ENCODE measurements at places on chromosomes 2 and 18. TPM values are rescaled to one million over a fixed set of nuclear protein-coding genes. Genes with fewer than 3 reads are reported as not detected.
A peak's percentile ranks its signal among the peaks of the same experiment; 100 is the strongest.

DNA sequence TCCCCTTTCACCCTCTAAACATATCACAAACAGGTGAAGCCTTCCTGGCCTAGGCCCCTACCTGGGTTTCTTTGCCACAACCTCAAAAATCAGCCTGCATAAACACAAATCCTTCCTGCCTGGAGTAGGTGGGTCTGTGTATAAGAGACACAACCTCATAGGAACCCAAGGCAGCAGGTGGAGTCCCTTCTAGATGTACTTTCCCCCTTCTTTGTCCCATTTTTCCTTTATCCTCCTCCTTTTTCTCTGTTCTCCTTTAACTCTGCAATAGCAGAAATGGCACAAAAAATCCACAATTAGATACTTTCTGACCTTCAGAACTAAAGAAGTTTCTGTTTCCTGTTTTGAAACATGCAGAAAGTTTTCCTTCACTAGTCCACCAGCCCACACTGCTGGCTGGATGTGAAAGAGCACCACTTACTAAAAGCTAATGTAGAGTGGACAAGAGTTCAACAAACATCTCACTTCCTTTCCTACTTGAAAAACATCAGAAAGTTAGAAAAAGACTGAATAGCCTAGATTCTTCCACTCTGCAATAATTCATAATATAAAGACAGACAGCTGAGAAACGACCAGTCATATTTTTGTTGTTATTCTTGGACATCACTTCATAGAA, 11.2 kb downstream of the SLC40A1 start:
- H3K27me3 ChIP-seq, result no peaks in the 10 kb centered on the region
- H3K4me1 ChIP-seq, result peaks cover 19% of the 10 kb centered on the region
- no peak overlapping the region for H3K27ac ChIP-seq
- no peak overlapping the region for H3K4me3 ChIP-seq
- H3K36me3 ChIP-seq, result peaks cover 6% of the 10 kb centered on the region

DNA sequence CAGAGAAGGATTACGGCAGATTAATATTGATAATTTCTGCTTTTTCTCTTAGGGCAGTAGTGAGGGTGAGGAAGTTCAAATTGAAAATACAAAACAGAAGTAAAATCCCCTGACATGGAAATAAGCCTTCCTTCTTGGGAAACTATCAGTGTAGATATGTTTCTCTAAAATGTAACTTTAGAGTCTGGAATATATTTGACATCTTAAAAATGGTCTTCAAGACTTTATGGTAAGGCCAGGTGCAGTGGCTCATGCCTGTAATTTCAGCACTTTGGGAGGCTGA, 33.0 kb downstream of the INPP5D start:
- no peak for DNase-seq
- H3K4me3 ChIP-seq, result no peak overlapping the region
- H3K4me1 ChIP-seq, result peaks cover 46% of the 10 kb centered on the region
- H3K27ac ChIP-seq, result no peak overlapping the region

DNA sequence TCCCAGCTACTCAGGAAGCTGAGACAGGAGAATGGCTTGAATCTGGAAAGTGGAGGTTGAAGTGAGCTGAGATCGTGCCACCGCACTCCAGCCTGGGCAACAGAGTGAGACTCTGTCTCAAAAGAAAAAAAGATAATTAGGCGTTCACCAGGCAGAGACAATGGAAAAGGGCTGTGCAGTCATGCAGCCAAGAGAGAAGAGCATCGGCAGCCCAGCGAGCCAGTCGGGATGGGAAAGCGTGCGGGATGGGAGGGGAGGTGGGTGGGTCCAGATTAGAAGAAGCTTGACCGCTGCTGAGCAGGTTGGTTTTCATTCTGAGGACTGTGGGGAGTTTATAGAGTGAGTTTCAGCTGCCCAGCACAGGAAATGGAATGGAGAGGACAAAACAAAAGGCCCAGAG, 15.0 kb upstream of the CYS1 start:
- peaks cover 12% of the 10 kb centered on the region for H3K4me1 ChIP-seq
- DNase-seq, result no peak
- H3K4me3 ChIP-seq, result no peak overlapping the region
- no peaks in the 10 kb centered on the region for H3K36me3 ChIP-seq

- H3K4me3 ChIP-seq, result no peak overlapping the region
- DNase-seq, result no peak
- H3K4me1 ChIP-seq, result peaks cover 21% of the 10 kb centered on the region
- H3K27ac ChIP-seq, result no peak overlapping the region
Measured at GRCh38 chr2:104845946-104846785, 7.7 kb upstream of the POU3F3 start.

DNA sequence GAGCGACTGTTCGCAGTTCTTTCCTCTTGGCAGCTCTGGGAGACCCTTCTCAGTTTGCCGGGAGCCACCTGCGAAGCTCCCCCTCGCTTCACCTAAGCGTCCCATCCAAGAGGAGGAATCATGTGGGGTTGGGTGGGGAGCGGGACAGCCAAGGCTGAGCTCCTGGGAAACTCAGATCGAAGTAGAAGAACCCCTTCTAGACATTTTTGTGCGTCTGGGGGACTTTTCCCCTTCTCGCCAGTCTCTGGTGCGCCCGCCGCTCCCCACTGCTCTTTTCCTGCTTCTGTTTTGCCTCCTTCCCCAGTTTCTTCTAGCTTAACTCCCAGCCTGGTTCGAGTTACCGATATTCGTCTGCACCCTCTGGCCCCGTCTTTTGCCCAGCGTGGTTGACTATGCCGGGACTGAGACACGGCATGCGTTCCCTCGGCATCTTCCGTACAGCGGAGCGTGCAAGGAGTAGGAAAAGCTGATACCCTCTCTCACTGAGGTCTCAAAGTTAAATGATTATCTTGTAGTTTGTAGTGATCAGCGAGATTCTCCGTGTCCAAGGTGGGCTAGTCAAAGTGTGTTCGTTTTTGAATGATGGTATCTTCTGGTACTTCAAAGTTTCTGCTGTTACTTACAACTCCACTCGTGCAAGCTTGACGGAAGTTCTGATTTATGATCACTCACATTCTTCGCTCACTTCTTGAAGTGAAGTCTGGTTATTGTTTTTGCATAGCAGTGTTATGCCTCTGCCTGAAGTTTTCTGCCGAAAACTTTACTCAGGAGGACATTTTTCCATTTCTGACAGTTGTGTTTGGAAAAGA, 664 bp downstream of the CAMKMT start:
- H3K4me3 ChIP-seq, result peak overlapping the region; percentile 91
- H3K27ac ChIP-seq, result peak overlapping the region; percentile 100
- peak; percentile 25 for DNase-seq
- H3K27me3 ChIP-seq, result no peaks in the 10 kb centered on the region
- peaks cover 12% of the 10 kb centered on the region for H3K4me1 ChIP-seq
- no peaks in the 10 kb centered on the region for H3K36me3 ChIP-seq

DNA sequence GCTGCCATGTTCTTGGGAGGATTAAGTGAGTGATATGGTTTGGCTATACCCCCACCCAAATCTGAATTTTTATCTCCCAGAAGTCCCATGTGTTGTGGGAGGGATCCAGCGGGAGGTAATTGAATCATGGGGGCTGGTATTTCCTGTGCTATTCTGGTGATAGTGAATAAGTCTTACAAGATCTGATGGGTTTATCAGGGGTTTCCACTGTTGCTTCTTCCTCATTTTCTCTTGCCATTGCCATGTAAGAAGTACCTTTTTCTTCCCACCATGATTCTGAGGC, 291.4 kb downstream of the KCNS3 start:
- no peak overlapping the region for H3K4me3 ChIP-seq
- DNase-seq, result no peak
- no peaks in the 10 kb centered on the region for H3K36me3 ChIP-seq
- H3K4me1 ChIP-seq, result no peaks in the 10 kb centered on the region

DNA sequence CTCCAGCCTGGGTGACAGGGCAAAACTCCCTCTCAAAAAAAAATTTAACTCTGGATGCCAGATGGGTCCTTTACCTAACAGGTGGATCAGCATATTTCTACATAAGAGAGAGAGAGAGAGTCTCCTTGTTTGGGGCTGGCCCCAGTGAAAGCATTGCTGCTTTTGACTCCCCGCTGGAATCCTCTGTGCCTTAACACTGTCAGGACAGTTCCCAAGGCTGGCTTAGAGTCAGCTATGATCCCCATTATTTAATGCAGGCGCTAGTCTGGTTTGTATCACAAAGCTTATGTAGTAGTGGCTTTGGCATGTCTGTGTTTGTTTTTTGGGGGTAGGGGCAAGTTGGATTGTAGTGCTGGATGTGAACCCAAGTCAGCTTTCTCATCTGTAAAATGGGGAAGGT, 9.4 kb downstream of the INPP4A start:
- H3K27ac ChIP-seq, result peak overlapping the region; percentile 93
- peaks cover 94% of the 10 kb centered on the region for H3K4me1 ChIP-seq
- no peak overlapping the region for H3K4me3 ChIP-seq
- H3K27me3 ChIP-seq, result no peaks in the 10 kb centered on the region

GRCh38 chr18:45275367-45276113, 339.7 kb upstream of the SLC14A2 start:
- H3K36me3 ChIP-seq, result no peaks in the 10 kb centered on the region
- H3K27me3 ChIP-seq, result no peaks in the 10 kb centered on the region
- H3K4me3 ChIP-seq, result no peak overlapping the region
- DNase-seq, result no peak
- no peaks in the 10 kb centered on the region for H3K4me1 ChIP-seq
- H3K27ac ChIP-seq, result no peak overlapping the region

- H3K36me3 ChIP-seq, result no peaks in the 10 kb centered on the region
- H3K4me3 ChIP-seq, result no peak overlapping the region
- H3K27ac ChIP-seq, result peak overlapping the region; percentile 15
- no peak for DNase-seq
Measured at GRCh38 chr2:239548451-239548871, 147.6 kb upstream of the HDAC4 start.

- H3K27ac ChIP-seq, result no peak overlapping the region
- no peak overlapping the region for H3K4me3 ChIP-seq
- H3K27me3 ChIP-seq, result no peaks in the 10 kb centered on the region
- no peaks in the 10 kb centered on the region for H3K36me3 ChIP-seq
Measured at GRCh38 chr2:207993151-207993763, 32.1 kb downstream of the PLEKHM3 start.

DNA sequence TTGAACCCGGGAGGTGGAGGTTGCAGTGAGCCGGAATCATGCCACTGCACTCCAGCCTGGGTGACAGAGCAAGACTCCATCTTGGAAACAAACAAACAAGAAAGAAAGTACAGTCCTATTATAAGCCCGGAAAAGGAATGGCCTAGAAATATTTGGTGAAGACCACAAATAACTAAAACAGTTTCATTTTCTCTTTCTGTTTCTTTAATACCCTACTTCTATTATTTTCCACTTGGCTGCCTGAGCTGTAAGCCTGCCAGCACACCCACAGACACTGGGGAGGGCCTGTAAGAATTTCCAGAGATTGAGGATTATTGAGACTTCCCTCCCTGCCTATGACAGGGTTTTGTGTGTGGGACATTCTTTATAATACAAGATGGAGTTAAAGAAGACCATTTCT, 188.0 kb upstream of the DCC start:
- no peaks in the 10 kb centered on the region for H3K36me3 ChIP-seq
- DNase-seq, result no peak
- no peak overlapping the region for H3K4me3 ChIP-seq
- H3K4me1 ChIP-seq, result no peaks in the 10 kb centered on the region
- H3K27me3 ChIP-seq, result no peaks in the 10 kb centered on the region
- no peak overlapping the region for H3K27ac ChIP-seq

- no peak for DNase-seq
- no peaks in the 10 kb centered on the region for H3K27me3 ChIP-seq
- no peak overlapping the region for H3K4me3 ChIP-seq
- H3K27ac ChIP-seq, result no peak overlapping the region
Measured at GRCh38 chr2:58649756-58650155, 408.6 kb upstream of the FANCL start.

DNA sequence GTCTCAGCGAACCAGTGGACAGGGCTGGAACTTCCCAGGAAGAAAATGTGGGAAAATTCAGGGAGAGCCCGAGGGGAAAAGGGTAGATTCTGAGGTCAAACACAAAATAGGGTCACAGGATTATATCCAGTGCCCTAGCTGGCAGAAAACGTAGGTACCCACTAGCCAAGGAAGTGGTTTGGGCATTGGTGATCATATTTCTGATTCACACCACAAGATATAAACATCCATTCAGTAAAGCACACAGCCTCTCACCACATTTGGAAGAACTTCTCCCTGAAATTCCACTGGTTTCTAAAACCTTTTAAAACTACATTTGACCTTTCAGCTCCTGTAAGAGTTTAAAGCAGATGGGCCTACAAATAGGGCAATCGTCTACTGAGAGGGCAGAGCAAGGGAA, 186.9 kb downstream of the TTC32 start:
- DNase-seq, result no peak
- H3K36me3 ChIP-seq, result no peaks in the 10 kb centered on the region
- H3K4me3 ChIP-seq, result no peak overlapping the region
- no peak overlapping the region for H3K27ac ChIP-seq
- no peaks in the 10 kb centered on the region for H3K4me1 ChIP-seq

GRCh38 chr2:155115846-155116245, 417.4 kb downstream of the KCNJ3 start:
- no peaks in the 10 kb centered on the region for H3K27me3 ChIP-seq
- no peak overlapping the region for H3K4me3 ChIP-seq
- H3K4me1 ChIP-seq, result no peaks in the 10 kb centered on the region
- no peaks in the 10 kb centered on the region for H3K36me3 ChIP-seq
- H3K27ac ChIP-seq, result no peak overlapping the region

- no peak overlapping the region for H3K27ac ChIP-seq
- peaks cover 11% of the 10 kb centered on the region for H3K27me3 ChIP-seq
- DNase-seq, result no peak
- no peaks in the 10 kb centered on the region for H3K36me3 ChIP-seq
Measured at GRCh38 chr2:45255563-45255962, 246.3 kb upstream of the SIX2 start.

DNA sequence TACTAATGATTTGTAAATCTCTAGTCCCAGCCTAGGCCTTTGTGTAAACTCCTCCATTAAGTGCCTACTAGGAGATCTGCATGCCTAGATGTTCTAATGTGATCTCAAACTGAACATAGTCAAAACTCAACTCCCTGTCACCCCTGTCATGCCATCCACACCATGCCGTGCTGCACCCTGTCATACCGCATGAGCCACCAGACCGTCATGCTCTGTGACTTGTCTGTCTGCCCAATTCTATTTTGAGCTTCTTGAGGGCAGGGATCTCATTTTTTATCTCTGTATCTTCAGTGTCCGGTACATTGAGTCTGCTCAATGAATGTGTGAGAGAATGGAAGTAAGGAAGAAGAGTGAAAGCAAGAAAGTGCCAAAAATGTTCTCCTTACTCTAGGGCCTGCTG, 35.5 kb downstream of the GREB1L start:
- no peaks in the 10 kb centered on the region for H3K4me1 ChIP-seq
- peaks cover 5% of the 10 kb centered on the region for H3K27me3 ChIP-seq
- H3K4me3 ChIP-seq, result no peak overlapping the region

The ELMOD3 gene
- total RNA-seq, result 20.6 TPM

The DSC2 gene
- total RNA-seq, result 0.13 TPM

The COL3A1 gene
- total RNA-seq, result not detected
